ENCODE measurements at places on chromosomes 7 and 10. TPM values are rescaled to one million over a fixed set of nuclear protein-coding genes. Genes with fewer than 3 reads are reported as not detected.

The VIM gene
- total RNA-seq, result 7,081 TPM

The FAM171A1 gene
- total RNA-seq, result 43.8 TPM

The PAX4 gene
- not detected for total RNA-seq

The HSPA12A gene
- total RNA-seq, result 0.27 TPM

The TAS2R41 gene
- not detected for total RNA-seq

The TRIM73 gene
- 0.66 TPM for total RNA-seq

The PAPSS2 gene
- total RNA-seq, result 106 TPM

The RPEL1 gene
- total RNA-seq, result 0.27 TPM

The CNNM2 gene
- total RNA-seq, result 3.4 TPM

The CCDC6 gene
- 50.7 TPM for total RNA-seq

The PTPRE gene
- 63.3 TPM for total RNA-seq

The LZTS2 gene
- 52.3 TPM for total RNA-seq
